ENCODE measurements at places on chromosomes 3 and 15.

- no peak for DNase-seq
These were observed 69.6 kb downstream of the SLC12A8 start for GRCh38 chr3:125142940-125143339.

GRCh38 chr3:112676659-112677234 lies 35.8 kb upstream of the CCDC80 start:
- DNase-seq = no peak

- no peak for DNase-seq
These were observed 12.7 kb downstream of the KCNAB1 start for GRCh38 chr3:156133076-156133475.

- no peak for DNase-seq
These were observed 246.5 kb downstream of the TBL1XR1 start for GRCh38 chr3:176950743-176951142.
